ENCODE measurements at places on chromosomes 7 and 10.
A peak's percentile ranks its signal among the peaks of the same experiment; 100 is the strongest.

DNA sequence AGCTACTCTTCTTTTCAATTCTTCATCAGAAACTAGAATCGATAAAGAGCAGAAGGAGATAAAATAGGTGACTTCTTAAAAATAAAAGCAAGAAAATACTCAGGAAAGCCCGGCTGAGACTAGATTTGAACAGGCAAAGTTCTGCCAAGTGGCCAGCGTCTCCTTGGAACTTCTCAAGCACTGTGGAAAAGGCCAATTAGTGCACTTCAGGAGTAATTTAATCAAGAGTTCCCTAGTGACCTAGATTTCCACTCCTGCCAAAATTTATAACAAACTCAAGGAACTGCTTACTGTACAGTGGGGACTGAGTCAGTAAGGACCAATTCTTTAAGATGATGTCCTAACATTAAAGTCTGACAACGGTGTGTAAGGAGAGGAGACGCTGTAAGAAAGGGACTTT, 57.3 kb downstream of the CHCHD3 start:
- DNase-seq = no peak

DNA sequence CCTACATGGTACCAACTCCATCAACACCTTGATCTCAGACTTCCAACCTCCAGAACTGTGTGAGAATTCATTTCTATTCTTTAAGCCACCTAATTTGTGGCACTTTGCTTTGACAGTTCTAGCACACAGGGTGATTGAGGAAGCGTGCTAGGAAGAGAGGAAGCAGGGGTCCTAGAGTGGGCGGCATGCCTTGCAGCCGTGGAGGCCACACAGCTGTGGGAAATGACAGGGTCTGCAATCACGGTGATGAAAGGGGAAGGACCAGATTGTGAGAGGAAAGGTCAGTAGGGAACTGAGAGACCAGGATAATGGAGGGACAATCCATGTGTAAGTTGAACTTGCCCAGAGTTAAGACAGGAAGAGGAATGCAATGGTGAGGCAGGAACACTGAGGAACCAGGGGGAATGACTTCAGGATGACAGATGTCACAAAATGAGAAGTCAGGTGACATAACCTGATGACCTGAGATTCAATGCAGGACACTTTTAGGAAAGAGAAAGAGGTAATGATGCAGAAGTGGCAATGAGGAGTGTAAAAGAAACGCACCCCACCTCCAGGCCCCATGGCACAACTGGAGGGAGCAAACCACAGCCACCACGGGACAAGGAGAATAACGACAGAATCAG, 87.3 kb upstream of the PIK3CG start:
- DNase-seq = no peak

DNA sequence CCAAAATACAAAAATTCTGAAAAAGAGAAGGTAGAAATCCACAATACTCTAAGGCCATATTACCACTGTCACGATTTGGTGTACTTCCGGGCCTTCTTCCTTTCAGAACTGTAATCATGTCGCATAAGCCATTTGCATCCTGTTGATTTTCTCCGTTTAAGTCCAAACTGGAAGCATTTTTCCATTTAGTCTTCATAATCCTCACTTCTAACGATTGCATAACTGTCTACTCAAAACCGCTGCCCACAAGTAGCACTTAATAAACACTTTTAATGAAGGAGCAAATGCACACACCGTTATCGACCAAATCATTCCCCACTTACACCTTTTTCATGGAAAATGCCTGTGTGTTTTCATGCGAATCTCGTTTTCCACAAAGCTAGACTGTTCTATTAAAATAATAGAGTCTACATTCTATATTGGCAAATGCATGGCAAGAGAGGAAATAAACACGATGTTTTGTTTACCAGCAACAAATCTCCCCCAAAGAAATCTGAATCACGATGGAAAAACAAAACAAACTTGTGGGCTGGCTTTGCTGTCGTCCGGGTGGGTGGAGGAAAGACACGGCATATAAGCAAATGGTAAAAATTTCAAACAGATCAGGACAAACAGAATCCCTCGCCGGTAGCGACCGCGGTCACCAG, 1.0 kb downstream of the ATE1 start:
- peak; percentile 60 for DNase-seq

- DNase-seq = peak; percentile 74
Measured at GRCh38 chr7:38318803-38319416, 45.5 kb upstream of the TARP start.

GRCh38 chr10:98269435-98269912, 1.5 kb upstream of the LOXL4 start:
- peak; percentile 43 for DNase-seq

DNA sequence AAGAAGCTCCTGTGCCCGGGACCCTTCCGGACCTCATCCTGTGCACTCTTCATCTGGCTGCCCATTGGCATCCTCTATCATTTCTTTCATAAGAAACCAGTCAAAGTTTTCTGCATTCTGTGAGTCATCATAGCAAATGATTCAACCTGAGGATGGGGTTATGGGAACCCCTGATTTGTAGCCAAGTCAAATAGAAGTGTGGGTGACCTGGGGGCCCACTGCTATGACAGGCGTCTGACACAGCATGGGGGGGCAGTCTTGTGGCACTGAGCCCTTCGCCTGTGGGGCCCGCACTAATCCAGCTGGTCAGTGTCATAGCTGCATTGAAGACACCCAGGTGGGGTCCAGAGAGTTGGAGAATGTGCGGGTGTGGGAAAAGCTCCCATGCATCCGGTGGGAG, 230.4 kb downstream of the USP6NL start:
- DNase-seq = no peak

DNA sequence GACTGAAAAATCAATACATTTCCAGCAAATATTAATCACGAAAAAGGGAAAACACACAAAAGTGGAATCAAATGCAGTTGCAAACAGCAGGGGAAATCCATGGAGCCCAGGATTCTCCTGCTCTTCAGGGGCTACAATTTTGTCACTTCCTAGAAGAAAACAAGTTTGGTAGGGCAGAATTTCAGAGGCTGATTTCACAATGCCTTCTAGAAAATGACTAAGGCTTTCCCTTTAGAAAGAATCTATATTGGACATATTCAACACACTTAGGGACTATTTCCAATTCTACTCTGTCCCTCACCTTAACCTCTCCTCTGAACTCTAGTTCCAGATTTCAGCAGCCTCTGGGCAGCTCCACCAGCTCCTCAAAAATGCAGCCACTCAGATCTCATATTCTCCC, 111.3 kb downstream of the HECTD2 start:
- no peak for DNase-seq

GRCh38 chr7:63953181-63953580, 45.5 kb upstream of the ZNF722 start:
- no peak for DNase-seq

DNA sequence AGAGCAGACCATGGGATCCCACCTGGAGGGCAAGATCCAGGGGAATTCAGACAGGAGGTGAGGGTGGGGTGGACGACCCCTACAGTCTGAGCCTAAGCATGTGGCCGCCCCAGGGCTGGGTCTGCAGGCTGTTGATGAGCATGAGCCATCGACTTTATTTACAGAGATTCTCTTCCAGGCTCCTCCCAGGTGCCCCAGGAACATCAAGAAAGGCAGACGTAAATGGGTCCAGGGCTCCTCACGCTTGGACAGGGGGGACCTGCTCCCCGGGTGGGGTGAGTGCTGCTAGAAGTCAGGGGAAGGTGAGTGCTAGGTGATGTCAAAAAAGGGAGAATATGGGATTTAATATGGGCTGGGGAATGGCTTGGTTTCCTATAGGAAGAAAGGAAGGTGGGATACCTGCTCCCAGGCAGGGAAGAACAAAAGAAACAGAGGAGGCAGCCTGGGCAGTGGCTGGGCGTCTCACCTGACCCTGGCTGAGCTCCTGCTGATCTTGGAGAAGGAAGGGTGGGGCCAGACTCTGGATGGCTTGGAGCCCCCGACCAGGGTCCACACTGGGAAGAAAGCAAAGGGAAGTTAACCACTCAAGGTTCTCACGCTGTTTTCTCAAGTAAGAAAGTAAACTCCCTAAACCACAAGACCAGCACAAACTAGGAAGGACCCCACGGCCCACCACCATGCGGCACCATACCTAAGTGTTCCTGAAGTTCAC, 162.1 kb upstream of the SHH start:
- DNase-seq = no peak

DNA sequence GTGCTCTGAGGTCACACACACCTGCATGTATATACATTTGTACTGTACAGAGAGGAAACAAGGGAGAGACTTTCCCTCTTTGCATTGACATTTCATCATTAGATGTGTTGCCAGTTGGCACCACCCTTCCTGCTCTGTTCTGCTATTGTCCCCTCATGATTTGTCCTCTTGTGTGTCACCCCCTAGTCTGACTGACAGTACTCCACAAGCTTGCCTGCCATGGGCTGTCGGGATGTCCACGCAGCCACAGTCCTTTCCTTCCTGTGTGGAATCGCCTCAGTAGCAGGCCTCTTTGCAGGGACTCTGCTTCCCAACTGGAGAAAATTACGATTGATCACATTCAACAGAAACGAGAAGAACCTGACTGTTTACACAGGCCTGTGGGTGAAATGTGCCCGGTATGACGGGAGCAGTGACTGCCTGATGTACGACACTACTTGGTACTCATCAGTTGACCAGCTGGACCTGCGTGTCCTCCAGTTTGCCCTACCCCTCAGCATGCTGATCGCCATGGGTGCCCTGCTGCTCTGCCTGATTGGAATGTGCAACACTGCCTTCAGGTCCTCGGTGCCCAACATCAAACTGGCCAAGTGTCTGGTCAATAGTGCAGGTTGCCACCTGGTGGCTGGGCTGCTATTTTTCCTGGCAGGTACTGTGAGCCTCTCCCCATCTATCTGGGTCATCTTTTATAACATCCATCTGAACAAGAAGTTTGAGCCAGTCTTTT, 9.4 kb downstream of the CLDN12 start:
- DNase-seq = no peak

- peak; percentile 41 for DNase-seq
Measured at GRCh38 chr7:90621747-90622140, 25.6 kb downstream of the CDK14 start.
